Renal cortical epithelial cell (primary cell): ENCODE measurements at places on chromosomes 12 and 14.

GRCh38 chr12:50728417-50728816 lies 35.5 kb upstream of the ATF1 start:
- no peak for DNase-seq

DNA sequence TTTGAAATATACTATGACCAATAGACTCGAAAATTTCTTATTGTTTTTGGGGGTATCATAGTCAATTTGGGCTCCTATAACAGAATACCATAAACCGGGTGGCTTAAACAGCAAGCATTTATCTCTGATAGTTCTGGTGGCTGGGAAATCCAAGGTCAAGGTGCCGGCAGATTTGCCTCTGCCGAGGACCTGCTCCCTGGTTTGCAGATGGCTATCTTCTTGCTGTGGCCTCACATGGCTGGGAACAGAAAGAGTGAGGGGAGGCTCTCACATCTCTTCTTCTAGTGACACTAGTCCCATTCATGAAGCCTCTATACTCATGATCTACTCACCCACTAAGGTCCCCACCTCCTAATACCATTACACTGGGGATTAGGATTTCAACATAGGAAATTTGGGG lies 70.7 kb downstream of the BORCS5 start:
- DNase-seq: no peak

DNA sequence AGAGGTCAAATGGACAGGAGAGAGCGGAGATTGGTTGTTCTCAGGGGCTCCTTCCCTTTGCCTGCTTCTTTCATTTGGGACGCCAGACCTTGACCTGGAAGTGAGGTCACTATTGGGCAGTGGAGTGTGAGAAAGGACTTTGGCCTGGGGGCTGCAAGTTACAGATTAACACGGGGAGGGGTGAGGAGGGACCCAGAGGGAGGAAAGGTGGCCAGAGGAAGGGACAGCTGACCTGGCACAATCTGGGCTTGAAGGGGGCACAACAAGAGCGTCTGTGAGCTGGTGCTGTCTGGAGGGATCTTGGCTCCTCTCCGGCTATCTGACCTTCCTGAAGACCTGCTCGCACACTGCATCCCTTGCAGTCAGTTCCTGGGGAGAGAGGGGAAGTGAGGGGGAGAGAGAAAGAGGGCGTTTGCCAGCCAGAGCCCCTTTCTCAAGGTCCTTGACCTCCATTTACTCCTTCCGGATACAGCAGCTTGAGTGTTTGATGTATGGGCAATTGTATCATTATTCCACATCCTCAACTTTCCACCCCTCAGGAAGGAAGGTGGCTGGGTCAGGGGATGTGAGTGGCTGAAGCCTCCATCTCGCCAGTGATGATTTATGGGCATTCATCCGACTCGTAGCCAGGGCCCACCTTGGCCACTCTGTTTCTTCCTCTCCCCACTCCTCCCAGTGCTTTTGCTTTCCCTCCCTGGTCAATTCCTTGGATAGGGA lies 4.7 kb downstream of the RBP5 start:
- peak; percentile 36 for DNase-seq

GRCh38 chr12:124847113-124848074 lies 16.3 kb downstream of the SCARB1 start:
- DNase-seq: no peak

GRCh38 chr12:99389751-99390150 lies 257.8 kb upstream of the GARIN6 start:
- no peak for DNase-seq

- DNase-seq: no peak
These were observed 369.3 kb upstream of the DCN start for GRCh38 chr12:91551927-91552326.

DNA sequence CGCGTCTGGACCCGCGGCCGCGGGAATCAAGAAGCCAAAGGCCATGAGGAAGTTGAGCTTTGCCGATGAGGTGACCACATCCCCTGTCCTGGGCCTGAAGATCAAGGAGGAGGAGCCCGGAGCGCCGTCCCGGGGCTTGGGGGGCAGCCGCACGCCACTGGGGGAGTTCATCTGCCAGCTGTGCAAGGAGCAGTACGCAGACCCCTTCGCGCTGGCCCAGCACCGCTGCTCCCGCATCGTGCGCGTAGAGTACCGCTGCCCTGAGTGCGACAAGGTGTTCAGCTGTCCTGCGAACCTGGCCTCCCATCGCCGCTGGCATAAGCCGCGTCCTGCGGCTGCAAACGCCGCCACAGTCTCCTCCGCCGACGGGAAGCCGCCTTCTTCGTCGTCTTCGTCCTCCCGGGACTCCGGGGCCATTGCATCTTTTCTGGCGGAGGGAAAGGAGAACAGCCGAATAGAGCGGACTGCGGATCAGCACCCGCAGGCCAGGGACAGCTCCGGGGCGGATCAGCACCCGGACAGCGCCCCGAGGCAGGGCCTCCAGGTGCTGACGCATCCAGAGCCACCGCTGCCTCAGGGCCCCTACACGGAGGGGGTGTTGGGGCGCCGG lies 1.0 kb downstream of the INSM2 start:
- DNase-seq: peak; percentile 29

GRCh38 chr14:22926316-22926715 lies 2.9 kb downstream of the PRMT5 start:
- DNase-seq: peak; percentile 25

DNA sequence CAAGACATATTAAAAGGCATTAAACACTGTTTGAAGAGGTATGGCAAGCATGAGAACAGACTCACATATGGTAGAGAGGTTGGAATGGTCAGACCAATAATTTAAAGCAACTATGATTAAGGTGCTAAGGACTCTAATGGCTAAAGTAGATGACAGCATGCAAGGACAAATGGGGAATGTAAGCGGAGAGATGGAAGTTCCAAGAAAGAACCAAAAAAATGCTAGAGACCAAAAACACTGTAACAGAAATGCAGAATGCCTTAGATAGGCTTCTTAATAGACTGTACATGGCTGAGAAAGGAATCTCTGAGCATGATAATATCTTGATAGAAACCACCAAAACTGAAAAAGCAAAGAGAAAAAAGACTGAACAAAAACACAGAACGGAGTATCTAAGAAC lies 77.4 kb downstream of the RIN3 start:
- DNase-seq: no peak

DNA sequence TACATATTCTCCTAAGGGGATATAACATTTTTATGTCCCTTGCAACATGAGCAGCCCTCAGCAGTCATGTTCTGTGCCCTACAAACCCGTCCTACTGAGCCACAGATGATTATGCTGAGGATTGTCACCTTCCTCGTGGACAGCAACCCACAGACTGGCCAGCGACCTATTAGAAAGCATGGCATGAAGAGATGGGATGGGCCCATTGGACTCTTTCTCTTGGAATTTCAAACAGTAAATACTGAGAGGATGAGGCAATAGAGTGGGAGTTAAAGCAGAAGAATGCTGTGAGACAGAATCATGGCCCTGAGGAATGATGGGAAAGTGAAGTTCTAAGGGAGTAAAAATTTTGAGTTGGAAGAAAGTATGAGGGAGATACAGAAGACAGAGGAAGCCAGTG lies 149.9 kb upstream of the BTG1 start:
- no peak for DNase-seq

DNA sequence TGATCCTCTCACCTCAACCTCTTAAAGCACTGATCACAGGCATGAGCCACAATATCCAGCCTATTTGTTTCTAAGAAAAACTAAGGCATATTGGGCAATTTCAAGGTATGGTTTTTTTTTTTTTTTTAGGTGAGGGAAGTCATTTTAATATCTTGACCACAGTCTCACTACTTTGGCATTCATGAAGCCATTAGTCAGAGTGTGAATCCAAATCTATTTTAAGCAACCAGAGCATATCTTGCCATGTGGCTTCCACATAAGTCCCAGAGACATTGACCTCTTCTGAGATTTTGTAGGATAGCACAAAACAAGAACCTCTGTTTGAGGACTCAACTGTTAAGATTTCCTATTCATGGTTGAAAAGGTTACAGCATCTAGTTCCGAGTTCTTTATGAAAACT lies 130.3 kb upstream of the RBM19 start:
- DNase-seq: no peak

DNA sequence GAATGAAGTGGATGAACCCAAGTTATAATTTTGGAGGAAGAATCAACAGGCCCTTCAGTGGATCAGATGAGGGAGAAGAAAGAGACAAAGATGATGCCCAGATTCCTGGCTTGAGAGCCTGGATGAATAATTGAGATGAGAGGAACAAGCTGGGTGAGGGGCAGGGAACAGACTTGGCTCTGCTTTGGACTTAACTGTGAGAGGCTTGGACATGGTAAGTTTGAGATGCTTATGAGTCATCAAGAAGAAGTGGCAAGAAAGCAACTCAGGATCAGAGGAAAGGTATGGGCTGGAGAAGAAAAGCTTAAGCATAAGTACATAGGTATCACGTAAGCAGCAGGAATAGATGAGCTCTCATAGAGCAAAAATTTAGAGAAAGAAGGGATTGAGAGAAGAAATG lies 55.3 kb downstream of the FIGNL2 start:
- peak; percentile 25 for DNase-seq

- no peak for DNase-seq
These were observed 252.4 kb upstream of the CPNE8 start for GRCh38 chr12:39157696-39158342.

GRCh38 chr14:104136472-104137296 lies 1.7 kb upstream of the KIF26A start:
- DNase-seq: no peak

DNA sequence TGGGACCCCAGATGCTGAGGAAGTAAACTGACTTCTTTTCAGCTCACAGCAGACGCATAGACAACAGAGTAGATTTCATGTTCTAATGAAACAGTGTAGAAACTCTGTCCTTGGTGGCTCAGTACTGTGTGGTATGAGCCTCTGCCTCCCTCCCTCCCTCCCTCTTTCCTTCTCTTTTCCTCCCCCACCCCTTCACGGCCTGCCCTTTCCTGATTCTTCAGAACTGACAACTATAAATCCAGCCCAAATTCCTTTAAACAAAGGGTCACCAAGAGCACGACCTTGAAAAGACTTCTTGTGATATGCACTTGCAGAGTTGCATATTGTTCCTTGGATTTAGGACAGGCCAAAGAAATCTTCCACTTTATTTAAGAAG lies 164.0 kb downstream of the ETV6 start:
- no peak for DNase-seq

GRCh38 chr12:87383680-87384079 lies 645.5 kb downstream of the C12orf50 start:
- DNase-seq: peak; percentile 9

GRCh38 chr14:43411841-43412240 lies 1095.2 kb downstream of the FSCB start:
- DNase-seq: no peak

GRCh38 chr12:72734581-72734980 lies 462.4 kb downstream of the TRHDE start:
- no peak for DNase-seq

- DNase-seq: no peak
These were observed 430.5 kb upstream of the SOX5 start for GRCh38 chr12:24379861-24380521.

DNA sequence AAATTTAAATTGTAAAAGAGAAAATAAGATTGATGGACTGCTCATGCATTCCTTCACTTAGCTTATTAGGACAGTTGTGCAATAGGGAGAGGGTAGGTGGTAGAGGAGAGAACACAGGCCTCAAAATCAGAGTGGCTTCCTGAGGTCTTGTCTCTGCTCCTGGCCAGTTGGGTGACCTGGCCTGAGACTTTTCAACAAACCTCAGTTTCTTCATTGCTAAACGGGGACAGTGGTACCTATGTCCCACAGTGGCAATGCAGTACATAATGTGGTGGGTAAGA lies 2.6 kb downstream of the MAP3K12 start:
- no peak for DNase-seq

GRCh38 chr14:84253326-84253725 lies 1276.6 kb upstream of the FLRT2 start:
- no peak for DNase-seq

DNA sequence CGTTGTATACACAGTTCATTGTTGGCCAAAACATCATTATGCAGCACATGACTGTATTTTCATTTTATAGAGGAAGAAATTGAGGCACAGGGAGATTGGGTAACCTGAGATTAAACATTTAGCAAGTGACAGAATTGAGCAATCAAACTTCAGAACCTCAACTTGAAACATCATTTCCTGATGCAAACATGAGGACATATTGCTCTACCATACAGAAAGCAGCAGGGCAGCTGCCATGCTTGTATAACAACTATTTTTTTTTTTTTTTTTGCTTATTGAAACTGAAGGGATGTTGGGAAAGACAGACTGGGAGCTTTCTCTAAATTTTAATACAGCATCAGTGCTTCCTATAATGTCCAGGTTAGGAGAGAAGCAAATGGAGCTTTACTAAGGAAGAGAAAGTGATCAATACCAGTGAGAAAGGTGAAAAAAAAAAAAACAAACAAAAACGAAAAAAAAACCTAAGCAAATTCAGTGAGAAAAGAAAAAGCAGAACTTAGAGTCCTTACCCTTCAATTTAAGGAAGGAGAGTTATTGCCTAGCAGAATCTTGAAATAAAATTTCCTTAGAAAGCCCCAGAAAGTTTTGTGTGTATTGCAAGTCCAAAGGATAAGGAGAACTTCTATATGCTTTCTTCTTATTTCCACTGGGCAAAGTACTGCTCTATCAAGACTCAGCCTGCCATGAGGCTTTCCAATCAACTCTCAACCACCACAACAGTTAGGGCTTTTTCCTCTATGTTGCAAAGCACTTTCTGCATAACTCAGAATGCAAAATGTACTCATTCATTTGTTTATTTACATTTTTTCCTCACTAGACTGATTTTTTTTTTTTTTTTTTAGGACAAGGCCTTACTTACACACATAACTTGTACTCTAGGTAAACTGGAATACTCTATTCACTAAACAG lies 21.6 kb downstream of the BTG1 start:
- no peak for DNase-seq
